Heart left ventricle (tissue), 16 donors: ENCODE measurements at places on chromosomes 6 and 20. TPM values are rescaled to one million over a fixed set of nuclear protein-coding genes. Genes with fewer than 3 reads are reported as not detected.

Gene SLC35B2
- 35.6 TPM for total RNA-seq

Gene TSHZ2
- 5.6 TPM for total RNA-seq

Gene TMC2
- not detected for total RNA-seq

Gene BMP2
- 0.72 TPM for total RNA-seq

Gene HLA-DMA
- total RNA-seq, result 17.4 TPM

Gene NRN1
- 8.4 TPM for total RNA-seq

Gene PRL
- not detected for total RNA-seq

Gene IL20RA
- 1.3 TPM for total RNA-seq

Gene CEBPB
- 63.3 TPM for total RNA-seq

Gene MEP1A
- not detected for total RNA-seq

Gene C6orf118
- not detected for total RNA-seq

Gene FAM217A
- total RNA-seq, result not detected

Gene AMD1
- total RNA-seq, result 51.9 TPM

Gene EDEM2
- 28.9 TPM for total RNA-seq

Gene ENPP1
- 4.2 TPM for total RNA-seq

Gene MYL9
- total RNA-seq, result 1,883 TPM

Gene CST2
- total RNA-seq, result not detected

Gene GPR6
- not detected for total RNA-seq

Gene GUCA1A
- not detected for total RNA-seq

Gene GSTA1
- not detected for total RNA-seq

Gene BPI
- 2.9 TPM for total RNA-seq

Gene TNXB
- total RNA-seq, result 51.8 TPM

Gene OPRL1
- total RNA-seq, result 0.18 TPM

Gene ADAM33
- total RNA-seq, result 7.7 TPM

Gene NOTCH4
- total RNA-seq, result 55.5 TPM

Gene PLEKHG1
- total RNA-seq, result 6.1 TPM
